ENCODE measurements at places on chromosomes 12 and 14.

- no peak for DNase-seq
Measured at GRCh38 chr12:106780010-106780631, 5.6 kb downstream of the RIC8B start.

DNA sequence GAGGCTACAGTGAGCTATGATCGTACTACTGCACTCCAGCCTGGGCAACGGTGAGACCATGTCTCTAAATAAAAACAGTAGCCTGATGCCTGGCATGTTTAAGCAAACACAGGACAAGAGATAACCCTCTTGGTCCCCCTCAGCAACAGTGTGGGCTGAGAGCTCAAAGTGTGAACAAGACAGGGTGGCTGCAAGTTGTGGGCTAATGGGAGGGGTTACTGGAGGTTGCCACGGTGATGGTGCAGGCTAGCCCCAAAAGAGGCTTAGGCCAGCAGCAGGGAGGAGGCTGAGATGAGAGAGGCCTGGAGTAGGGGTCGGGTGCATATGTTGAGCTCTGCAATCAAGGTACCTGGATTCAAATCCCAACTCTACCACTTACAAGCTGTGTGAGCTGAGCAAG is 3.4 kb upstream of the LGMN start:
- DNase-seq: no peak

GRCh38 chr14:73661872-73662271 is 17.1 kb downstream of the DNAL1 start:
- DNase-seq: no peak

DNA sequence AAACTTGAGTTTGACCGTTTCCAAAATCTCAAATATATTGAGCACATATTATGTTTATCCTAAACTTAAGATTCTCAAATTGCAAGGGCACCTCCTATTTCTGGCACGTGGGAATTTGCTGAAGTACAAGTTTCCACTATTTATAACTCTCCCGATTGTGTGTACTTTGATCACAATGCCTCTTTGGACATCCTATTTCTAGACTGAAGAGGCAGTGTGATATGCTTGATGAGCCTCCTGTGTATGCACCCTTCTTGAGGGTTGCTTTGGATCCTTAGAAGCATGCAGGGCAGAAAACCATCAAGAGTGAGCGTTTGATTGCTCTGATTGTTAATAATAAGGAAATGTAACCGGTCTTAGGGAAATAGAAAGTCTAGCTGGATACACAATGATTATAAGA is 218.9 kb upstream of the RBM19 start:
- no peak for DNase-seq

DNA sequence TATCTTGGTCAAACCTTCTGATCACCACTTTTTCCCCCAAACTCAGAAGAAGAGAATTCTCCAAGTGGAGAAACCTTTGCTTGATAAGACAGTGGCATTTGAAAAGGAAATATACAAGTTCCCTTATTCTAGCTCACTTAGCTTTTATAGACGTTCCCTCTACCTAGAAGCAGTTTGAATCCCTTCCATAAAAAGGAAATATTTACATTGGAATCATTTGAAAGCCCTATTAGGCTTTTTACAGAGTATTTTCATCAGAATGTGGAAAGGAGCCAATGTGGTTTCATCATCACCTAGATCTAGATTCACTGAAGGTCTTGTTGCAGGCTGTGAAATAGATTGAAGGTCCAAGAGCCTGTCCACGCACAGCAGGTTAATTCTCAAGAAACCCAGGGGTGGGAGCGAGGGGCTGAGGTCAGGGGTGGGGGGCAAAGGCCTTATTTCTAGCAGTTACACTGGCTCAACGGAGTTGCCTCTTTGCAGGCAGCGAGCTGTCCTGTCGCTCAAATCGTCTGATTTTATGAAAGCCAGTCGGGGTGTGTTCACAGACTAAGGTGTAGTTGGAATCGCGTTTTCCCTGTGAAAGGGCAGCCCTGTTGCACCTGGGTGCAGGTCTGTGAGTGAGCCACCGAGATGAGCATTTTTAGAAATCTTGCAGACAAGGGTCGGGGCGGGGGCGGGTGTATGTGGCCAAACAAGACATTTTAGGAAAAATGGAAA is 45.6 kb downstream of the AACS start:
- no peak for DNase-seq

DNA sequence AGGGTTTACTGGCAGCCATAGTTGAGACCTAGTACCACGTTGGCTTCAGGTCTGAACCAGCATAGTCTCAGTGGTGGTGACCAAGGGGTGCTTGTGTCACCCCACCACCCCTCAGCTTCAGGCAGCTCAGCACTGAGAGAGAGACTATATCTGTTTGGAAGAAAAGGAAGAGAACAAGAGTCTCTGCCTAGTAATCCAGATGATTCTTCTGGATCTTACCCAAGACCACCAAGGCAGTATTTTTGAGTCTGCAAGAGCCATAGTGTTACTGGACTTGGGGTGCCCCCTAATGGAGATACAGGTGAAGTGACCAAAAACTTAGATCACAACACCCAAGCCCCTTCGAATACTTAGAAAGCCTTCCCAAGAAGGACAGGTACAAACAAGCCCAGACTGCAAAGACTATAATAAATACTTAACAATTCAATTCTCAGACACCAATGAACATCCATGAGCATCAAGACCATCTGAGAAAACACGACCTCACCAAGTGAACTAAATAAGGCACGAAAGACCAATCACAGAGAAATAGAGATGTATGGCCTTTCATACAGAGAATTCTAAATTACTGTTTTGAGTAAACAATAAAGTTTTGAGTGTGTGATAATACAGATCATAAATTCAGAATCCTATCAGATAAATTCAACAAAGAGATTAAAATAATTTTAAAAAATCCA is 107.0 kb downstream of the HELB start:
- peak; percentile 29 for DNase-seq

DNA sequence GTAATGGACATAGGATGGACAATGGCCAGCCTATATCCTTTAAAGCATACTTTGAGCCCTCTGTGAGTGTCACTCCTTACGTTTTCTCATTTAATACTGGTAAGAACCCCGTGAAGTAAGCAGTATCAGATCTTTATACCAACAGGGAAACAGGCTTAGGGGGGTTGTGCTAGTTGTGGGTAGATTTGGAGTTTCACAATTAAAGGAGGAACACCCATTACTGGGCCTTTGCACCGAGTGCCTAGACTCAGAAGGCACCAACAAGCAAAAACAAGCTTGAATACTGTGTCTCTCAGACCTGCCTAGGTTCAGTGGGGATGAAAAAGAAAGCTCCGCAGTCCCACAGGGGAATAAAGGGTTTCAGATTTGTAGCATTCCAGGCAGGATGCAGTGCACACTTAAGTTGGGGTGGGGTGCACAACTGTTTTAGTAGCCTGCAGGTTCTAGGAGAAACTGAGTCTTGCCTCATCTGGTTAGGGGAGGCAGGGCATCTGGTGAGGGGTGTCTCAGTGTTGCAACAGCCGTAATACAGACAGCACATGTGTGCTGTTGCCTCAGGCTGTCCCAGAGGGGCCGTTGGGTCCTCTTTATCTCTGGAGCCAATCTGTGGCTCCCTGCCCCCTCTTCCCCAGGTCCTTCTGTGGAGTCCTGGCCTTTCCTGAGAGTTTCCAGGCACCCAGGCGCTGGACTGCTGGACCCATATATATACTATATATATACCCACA is 51.2 kb downstream of the IRAK3 start:
- DNase-seq: no peak

DNA sequence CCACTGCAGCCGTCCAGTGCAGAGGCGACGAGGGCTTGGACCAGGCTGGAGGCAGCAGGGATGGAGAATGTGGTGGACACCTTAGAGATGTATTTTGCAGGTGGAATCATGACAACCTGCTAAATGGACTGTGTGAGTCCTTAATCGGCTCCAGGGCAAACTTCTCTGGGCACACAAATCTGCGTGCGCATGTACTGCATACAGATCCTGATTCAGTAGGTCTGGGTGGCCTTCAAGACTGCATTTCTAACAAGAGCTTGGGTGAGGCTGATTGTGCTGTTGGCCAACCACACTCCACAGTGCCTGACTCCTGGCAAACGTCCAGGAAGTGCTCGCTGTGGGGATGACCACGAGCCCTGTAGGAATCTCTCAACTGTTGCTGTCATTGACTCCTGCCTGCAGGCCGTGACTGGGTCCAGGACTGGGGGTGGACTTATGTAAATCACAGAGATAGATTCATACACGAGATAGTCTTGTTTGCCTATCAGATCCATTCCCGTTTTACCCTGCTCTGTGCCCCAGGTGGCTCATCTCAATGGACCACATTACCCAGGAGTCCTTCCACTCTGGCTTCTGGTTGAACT is 27.2 kb downstream of the JDP2 start:
- no peak for DNase-seq

DNA sequence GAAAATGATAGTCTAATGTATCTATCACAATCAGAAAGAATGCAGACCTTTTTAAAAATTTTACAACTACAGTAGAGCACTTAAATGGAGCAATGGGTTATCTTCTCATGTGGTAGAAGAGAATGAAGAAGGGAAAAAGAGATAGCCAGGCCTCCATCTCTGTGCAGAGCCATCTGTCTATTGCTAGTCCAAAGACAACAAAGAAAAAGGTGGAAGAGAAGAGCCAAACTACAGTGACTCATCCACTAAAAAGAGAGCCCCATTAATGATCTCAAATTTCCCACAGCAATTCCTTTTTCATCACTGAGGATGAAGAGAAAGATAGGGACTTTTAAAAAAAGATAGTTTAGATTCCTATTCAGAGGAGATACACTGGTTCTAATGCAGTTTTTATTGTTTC is 232.9 kb downstream of the ATXN7L3B start:
- DNase-seq: no peak

- no peak for DNase-seq
Measured at GRCh38 chr12:4266990-4267389, 6.6 kb upstream of the CCND2 start.

DNA sequence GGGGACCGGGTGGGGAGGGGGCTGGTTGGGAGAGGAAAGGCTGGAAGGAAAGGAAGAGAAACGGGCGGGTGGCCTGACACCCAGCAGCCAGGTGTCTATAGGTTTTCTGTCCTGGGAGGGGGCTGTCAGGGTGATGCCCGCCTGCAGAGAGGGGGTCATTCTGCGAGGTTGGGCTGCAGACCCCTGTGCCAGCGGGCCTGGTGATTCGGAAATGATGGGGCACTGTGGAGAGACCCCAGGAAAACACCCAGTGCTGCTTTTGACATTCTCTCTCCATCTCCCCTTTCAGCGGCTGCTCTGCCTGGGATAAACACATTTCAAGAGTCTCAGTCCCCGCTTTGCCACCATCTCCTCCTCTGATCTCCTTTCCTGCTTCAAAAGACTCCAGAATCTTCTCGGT is 168.5 kb upstream of the RTL1 start:
- DNase-seq: no peak

- DNase-seq: no peak
Measured at GRCh38 chr14:100652744-100653143, 65.5 kb upstream of the BEGAIN start.

DNA sequence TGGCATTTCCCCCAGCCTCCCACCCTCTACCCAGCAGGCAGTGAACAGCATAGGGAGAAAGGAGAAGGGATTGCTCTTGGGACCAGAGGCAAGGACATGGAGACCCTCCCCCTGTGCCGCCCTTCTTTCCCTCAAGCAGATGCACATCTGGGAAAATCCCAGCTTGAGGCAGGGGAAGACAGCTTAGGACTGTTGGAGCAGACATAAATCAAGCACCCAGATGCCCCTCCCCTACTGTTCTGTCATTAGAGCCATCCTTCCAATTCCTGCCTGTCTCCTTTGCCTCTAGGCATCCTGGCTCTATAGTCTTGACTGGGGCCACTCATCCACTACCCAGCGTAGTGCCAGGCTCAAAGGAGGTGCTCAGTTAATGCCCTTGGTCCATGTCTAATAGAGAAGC is 7.5 kb upstream of the CISTR start:
- DNase-seq: no peak

GRCh38 chr14:67241411-67242167 is at the start of gene PALS1:
PALS1 (plus strand) TSS chr14:67241435; CDS start chr14:67279171, 37,736 bp downstream.
- DNase-seq: peak; percentile 74

GRCh38 chr12:131493068-131493826 is 217.6 kb upstream of the SFSWAP start:
- DNase-seq: no peak

- DNase-seq: no peak
Measured at GRCh38 chr14:70708717-70709570, 67.2 kb downstream of the TTC9 start.

- DNase-seq: no peak
Measured at GRCh38 chr12:63900922-63901793, 56.7 kb downstream of the SRGAP1 start.

DNA sequence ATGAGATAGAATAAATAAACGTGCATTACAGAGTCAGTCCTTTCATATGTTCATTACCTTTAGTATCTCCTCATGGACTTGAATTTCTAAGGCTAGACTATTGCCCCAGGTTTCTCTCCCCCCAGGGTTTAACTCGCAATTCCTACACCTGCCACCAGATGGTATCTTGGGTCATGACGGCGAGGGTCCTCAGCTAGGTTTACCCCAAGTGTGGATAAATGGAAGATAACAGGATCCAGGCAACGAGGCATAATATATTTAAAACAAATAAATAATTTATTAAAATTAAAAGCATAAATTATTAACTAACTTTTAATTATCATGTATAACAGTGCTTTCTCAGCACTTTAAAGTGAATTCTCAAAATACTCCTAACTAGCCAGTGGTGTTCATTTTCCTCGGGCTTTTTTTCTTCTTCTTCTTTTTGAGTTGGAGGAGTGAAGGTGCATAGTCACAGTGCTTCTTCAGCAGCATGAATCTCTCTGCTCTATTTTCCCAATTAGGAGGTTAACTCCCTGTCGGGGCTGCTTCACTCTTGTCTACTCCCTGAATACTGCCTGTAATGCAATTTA is 243.5 kb upstream of the CAND1 start:
- peak; percentile 66 for DNase-seq

DNA sequence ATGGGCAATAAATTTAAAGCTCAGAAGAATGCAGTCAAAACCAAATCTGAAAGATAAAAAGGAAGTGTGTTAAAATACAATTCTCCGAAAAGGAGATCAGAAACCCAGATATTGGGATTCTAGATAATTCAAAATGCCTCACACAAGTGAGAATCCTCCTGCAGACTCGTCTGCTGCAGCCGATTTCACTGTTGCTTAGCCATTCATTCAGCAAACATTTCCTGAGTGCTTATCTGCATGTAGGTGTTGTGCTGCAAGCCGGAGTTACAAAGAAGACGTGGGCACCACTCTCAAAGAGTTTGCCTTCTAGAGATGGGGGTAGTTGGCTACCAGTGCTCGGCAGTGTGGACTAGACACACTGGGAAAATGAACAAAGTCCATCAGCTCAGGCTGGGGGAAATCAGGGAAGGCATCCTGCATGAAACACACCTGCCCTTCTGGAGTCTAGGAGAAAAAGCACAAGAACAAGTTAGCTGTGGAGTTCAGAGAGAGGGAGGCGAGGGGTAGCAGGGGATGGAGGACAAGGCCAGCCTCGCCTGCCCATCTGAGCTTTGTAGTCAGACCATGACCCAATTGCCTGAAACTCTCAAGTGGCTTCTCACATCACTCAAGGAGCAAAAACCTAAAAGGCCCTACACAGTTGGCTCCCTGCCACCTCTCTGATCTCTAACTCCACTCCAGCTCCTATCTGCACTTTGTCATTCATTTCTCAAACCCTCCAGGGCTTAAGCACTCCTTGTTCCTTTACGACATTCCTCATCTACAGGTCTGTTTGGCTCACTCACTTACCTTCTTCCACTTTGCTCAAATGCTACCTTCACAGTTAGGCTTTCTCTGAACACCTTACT is 310.0 kb upstream of the DDHD1 start:
- no peak for DNase-seq

GRCh38 chr12:68378872-68379606 is 46.9 kb upstream of the MDM1 start:
- no peak for DNase-seq

All from neural crest cell (in vitro differentiated cells).